CD8-positive, alpha-beta memory T cell (primary cell): ENCODE measurements at places on chromosomes 1 and 21. TPM values are rescaled to one million over a fixed set of nuclear protein-coding genes. Genes with fewer than 3 reads are reported as not detected.

- DNase-seq = no peak
Measured at GRCh38 chr1:221881805-221882581, 140.1 kb upstream of the DUSP10 start.

GRCh38 chr1:20425622-20426021 lies 60.4 kb downstream of the CAMK2N1 start:
- no peak for DNase-seq

Gene TMEM82
- not detected for total RNA-seq

Gene AKNAD1
- total RNA-seq = not detected

Gene IGSF5
- total RNA-seq = not detected

DNA sequence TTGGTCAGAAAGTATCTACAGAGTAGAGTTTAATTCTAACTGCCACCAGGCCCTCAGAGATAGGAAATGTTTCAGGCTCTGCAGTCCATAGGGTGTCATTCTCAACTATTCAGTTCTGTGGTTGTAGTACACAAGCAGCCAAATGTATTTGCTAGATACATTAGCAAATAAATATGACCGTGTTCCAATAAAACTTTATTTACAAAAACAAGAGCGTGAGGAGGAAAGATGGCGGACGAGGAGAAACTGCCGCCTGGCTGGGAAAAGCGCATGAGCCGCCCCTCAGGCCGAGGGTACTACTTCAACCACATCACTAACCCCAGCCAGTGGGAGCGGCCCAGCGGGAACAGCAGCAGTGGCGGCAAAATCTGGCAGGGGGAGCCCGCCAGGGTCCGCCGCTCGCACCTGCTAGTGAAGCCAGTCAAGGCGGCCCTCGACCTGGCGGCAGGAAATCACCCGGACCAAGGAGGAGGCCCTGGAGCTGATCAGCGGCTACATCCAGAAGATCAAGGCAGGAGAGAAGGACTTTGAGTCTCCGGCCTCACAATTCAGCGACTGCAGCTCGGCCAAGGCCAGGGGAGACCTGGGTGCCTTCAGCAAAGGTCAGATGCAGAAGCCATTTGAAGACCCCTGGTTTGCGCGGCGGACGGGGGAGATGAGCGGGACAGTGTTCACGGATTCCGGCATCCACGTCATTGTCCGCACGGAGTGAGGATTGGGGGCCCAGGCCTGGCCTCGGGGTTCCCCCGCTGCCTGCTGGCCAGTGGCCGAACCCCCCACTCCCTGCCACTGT lies 286.1 kb downstream of the LRRC40 start:
- DNase-seq = no peak

- DNase-seq = no peak
Measured at GRCh38 chr1:31183927-31184554, 55.6 kb downstream of the NKAIN1 start.

- DNase-seq = no peak
Measured at GRCh38 chr1:54275349-54275748, 75.4 kb downstream of the MRPL37 start.

Gene SYCP1
- total RNA-seq = not detected

DNA sequence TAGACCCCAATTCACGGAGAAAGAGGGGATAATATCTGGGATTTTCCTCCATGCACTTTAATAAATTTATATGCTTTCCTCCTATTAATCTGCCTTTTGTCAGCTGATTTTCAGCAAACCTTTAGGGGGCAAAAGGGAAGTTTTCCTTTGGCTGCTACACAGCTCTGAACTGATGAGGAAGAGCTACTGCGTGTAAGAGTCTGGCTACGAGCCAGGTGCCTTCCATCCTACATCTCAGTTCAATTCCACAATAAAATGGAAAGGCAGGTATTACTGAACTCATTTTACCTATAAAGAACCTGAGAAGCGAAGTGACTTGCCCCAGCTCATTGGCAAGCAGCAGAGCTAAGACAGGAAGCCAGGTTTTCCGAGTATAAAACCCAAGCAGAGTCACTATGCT lies 28.3 kb upstream of the ZNF326 start:
- no peak for DNase-seq

DNA sequence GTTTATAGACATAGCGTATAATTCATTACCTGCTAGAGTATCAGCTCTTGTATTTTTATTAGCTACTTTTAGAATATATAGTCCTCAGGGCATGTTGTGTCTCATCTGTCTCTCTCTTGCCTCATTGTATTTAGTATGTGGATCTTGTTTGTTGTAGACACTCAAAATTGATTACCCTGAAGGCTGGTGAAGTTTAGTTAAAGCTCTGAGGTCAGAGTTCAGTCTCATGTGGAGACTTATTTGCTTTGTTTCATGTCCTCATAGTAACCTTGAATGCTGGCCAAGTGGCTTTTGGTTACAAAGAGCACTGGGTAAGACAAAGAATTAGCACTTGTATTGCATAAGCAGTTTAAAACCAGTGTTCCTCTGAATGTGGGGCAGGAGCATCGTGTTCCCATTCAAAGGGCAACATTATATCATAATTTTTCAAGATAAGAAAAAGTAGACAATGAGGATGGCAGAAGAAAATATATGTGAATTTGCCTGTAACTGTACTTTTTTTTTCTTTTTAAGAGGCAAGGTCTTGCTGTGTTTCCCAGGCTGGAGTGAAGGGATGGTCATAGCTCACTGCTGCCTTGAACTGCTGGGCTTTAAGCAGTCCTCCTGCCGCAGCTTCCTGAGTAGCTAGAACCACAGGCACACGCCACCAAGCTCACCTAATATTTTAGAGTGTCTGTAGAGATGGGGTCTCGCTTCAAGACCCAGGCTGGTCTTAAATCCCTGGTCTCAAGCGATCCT lies 17.4 kb downstream of the CNST start:
- no peak for DNase-seq
